Activated naive CD8-positive, alpha-beta T cell treated with anti-CD3 and anti-CD28 coated beads for 36 hours (primary cell): ENCODE measurements at places on chromosomes 3 and 15. TPM values are rescaled to one million over a fixed set of nuclear protein-coding genes. Genes with fewer than 3 reads are reported as not detected.

The GPR15 gene
- total RNA-seq = 0.52 TPM

GRCh38 chr3:127015282-127016042 is 32.5 kb downstream of the PLXNA1 start:
- peak; percentile 24 for DNase-seq

The SLC2A2 gene
- total RNA-seq = not detected

The GPD1L gene
- total RNA-seq = 14.4 TPM

- no peak for DNase-seq
Observed at GRCh38 chr15:29470311-29470710, 200.7 kb upstream of the NSMCE3 start.

DNA sequence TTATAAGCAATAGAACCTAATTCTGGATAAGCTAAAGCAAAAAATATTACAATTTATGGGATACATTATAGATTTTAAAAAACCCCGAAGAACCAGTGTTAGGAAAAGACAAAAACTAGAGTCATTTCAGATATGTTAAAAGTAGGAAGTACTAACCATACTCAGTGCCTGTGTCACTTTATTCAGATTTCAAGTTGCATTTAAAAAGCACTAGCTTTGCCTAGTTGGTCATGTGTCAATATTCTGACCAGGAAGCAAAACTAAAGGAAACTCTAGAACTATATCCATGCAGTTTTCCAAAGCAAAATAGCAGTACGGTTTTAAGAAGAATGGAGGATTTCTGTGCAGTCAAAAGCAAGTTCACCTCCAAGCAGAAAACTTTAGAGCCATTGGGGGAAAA is 88.4 kb downstream of the RAP2B start:
- no peak for DNase-seq

The ZIC4 gene
- not detected for total RNA-seq

The PLA2G4D gene
- not detected for total RNA-seq
